ENCODE measurements at places on chromosomes 7 and 10. TPM values are rescaled to one million over a fixed set of nuclear protein-coding genes. Genes with fewer than 3 reads are reported as not detected.

- no peak for DNase-seq
Observed at GRCh38 chr10:79065853-79066252, 2.9 kb upstream of the ZMIZ1 start.

DNA sequence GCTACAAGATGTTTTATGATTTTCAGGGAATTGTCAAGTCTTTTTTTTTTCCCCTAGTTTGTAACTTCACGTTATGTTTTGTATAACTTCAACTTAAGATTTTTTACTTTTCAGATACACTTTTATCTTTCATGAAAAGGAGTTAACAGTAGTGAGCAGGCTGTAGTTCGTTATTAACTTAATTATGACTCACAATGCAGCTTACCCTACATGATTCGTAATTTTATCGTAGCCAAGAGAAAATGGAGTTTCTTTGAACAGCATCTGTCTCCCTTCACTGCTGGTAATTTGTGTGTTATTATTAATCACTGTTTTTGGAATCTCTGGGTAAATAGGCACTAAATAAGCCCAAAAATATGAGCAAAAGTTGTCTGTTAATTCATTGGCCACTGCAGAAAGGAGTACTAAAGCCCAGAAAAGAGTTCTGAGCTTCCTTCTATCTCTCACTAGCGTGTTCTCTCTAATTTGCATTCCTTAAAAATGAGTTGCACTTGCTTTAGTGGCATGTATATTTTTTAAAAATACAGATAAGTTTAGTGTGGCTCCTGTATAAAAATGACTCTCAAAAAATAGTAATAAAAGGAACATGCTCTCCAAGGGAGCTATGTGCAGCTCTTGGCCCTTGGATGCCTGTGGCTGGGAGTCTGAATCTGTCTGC lies 36.1 kb downstream of the RALA start:
- DNase-seq, result no peak

GRCh38 chr7:94481279-94481678 lies 28.3 kb upstream of the CASD1 start:
- peak; percentile 64 for DNase-seq

- DNase-seq, result peak; percentile 10
Observed at GRCh38 chr10:12529976-12530375, 180.6 kb downstream of the CAMK1D start.

DNA sequence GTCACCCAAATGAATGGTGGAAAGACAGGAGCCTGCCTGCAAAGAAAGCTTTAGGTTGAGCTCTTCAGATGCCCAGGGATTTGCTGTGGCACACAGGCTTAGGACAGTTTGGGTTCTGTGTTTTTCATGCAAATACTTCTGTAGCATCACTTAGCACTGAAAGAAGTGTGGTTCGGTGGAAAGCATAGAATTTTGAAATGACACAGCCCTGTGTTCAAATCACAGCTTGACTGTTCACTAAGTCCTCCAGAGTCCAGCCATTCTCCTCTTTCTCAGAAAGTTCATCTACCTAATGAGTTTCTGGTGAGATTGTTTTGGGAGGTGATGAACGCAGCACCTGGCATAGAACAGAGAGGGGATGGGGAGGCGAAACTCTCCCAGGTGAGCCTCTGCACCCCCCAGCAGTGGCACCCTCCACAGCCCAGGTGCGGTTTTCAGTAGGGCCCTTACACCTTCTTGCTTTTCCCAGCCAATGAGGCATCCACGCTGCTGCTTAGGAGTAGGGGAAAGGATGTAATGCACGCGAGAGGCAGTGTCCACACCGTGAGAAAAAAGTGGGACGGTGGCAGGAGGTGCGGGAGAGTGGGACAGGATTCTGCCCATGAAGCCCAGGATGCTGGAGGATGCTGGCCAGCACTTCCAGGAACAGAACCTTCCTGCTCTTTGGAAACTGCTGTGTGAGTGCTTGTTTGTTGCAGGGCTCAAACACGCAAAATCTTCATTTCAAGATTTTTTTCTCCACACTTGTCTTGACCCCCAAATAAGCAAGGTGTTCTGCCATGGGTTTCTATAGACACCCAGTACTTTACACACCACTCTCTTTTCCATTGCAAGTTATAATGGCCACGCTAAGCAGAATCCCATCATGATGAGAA lies 11.6 kb downstream of the EN2 start:
- no peak for DNase-seq

UTF1 gene
- total RNA-seq, result not detected

ANKRD2 gene
- 0.44 TPM for total RNA-seq

All from lung microvascular endothelial cell (primary cell).